Hematopoietic multipotent progenitor cell treated with erythropoietin and hydrocortisone succinate and interleukin-3 and kit ligand, for 6 days (in vitro differentiated cells): ENCODE measurements at places on chromosomes 3 and 15.

GRCh38 chr3:131933665-131934064 lies 101.1 kb downstream of the CPNE4 start:
- DNase-seq = no peak

GRCh38 chr3:144963810-144964209 lies 992.2 kb downstream of the DIPK2A start:
- no peak for DNase-seq

DNA sequence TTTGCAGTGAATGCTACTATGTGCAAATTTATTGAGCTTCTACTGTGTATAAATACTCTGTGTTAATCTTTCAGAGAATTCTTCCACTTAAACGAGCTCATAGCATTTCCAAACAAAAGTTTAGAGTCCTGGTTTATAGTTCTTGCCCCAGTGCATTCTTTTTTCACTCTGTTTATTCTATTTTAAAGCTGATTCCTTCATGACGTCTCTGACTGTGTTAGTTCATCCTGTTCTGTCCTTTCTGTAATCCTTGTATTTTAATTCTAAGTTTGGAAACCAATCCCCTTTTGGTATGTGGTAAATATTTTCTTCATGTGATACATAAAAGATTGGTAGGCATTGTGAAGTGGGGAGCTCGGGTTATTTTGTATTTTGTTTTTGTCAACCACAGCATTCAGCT lies 18.7 kb downstream of the P2RY14 start:
- DNase-seq = no peak

GRCh38 chr15:75049392-75049791 lies 26.0 kb downstream of the PPCDC start:
- DNase-seq = no peak

DNA sequence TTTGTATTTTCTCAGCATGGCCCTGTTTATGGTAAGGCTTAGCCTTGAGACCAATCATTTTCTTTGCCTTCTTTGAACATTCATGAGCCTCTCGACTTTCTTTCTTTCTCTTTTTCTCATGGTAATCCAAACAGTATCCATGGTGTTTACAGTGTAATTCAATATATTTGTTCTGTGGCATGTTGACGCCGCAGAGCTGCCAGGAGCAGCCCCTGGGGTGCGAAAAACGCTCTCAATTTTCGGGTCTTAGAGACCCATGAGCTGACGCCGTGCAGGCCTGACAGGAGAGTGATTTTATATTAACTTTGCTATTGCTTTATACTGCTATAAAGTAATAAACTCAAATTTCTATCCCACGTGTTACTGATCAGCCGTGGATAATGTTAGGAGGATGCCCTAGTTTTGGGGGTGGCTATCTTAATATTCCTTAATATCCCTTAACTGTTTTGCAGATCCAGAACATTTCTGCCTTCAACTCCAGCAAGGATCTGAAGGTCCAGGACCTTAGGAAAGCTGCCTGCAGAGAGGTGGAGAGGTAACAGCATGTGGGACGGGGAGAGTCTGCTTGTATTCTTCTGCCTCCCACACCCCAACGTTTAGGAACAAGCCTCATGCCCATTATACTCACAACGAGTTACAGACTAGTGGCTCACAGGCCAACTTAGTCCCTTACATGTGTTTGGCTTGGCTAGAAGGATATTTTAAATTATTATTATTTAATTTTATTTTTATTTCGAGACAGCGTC lies 29.3 kb upstream of the MYO1E start:
- no peak for DNase-seq

DNA sequence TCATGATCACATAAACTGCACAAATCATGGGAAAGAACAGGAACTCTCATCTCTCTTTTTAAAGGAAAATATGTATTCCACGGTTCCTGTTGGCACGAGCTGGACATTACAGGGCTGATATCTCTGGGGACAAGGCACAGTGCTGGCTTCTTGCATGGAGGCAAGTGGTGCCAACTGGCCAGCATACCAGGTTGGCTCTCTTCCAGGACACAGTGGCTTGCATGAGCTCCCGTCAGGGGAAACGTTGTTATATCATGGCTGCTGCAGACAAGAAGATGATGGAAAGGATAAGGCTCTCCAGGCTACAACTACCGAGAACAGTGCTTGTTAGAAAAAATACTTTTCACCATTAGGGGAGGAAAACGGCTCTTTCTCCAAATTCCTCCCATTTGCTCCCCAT lies 283.9 kb downstream of the RORA start:
- peak; percentile 36 for DNase-seq

GRCh38 chr15:70854666-70854976 lies 664 bp upstream of the LARP6 start:
- no peak for DNase-seq
